ENCODE measurements at places on chromosomes 7 and 10.
A peak's percentile ranks its signal among the peaks of the same experiment; 100 is the strongest.

- DNase-seq, result no peak
Measured at GRCh38 chr7:130150587-130150986, 54.6 kb downstream of the TMEM209 start.

GRCh38 chr7:122618585-122619189, 80.2 kb downstream of the RNF133 start:
- no peak for DNase-seq

DNA sequence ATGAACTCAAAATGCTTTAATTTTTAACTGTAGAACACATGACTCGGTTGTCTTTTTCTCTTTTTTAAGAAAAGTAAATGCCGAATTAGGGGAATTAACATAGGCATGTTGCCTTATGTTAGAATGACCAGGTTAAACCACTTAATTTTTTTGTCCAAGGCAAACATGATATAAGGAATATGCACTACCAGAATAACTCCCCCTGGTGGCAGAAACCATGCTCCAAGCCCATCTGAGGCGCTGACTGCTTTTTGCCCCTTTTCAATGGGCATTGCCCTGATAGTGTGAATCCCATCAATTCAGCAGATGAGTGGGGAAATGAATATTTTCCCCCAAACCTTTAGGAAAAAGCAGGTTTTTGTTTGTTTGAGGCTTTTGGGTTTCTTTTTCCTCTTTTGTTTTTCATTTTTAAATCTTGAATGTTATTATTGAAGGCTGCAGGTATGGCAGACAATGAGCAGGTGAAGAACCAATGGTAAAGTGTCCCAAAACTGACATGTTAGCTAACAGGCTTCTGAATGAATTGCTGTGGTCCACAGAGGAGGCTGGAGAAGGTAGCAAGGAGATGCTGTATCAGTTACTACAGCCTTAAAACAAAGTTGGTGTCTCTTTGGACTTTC, 284.3 kb downstream of the SORCS3 start:
- no peak for DNase-seq

GRCh38 chr7:78983483-78983882, 470.0 kb downstream of the MAGI2 start:
- no peak for DNase-seq

- no peak for DNase-seq
Measured at GRCh38 chr10:51892965-51893658, 193.7 kb upstream of the CSTF2T start.

DNA sequence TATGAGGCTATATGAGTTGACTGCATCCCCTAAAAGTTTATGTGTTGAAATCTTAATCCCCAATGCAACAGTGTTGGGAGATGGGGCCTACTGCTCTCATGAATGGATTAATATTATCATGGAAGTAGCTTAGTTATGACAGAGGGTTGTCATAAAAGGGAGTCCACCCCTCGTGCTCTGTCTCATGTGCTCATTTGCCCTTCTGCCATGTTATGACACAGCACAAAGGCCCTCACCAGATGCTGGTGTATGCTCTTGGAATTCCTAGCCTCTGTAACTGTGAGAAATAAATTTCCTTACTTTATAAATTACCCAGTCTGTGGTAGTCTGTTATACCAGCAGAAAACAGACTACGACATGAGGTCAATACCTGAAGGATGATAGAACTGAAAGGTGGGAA, 17.6 kb upstream of the PANK1 start:
- DNase-seq, result no peak

DNA sequence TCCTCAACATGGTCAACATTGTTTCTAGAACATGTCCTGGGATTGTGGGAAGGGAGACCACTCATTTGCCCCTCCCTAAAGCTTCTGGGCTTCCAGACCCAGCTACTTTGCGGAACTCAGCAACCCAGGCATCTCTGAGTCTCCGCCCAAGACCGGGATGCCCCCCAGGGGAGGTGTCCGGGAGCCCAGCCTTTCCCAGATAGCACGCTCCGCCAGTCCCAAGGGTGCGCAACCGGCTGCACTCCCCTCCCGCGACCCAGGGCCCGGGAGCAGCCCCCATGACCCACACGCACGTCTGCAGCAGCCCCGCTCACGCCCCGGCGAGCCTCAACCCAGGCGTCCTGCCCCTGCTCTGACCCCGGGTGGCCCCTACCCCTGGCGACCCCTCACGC, at the start of gene EPO:
TSS of gene EPO (plus strand) at position 190 of the 392 bp plus-strand sequence. CDS start 513 bp downstream, outside the sequence.
- no peak for DNase-seq

DNA sequence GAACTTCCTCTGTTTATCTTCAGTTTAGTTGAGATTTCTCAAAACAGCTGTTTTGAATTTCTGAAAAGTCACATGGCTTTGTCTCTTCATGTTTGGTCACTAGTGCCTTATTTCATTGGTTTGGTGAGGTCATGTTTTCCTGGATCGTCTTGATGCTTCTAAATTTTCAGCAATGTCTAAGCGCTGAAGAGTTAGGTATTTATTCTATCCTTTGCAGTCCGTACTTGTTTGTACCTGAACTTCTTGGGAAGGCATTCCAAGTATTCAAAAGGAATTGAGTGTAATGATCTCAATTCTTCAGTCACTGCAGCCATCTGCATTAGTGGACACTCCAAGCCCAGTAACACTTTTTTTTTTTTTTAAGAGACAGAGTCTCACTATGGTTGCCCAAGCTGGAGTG, 67.7 kb downstream of the HERC4 start:
- no peak for DNase-seq

DNA sequence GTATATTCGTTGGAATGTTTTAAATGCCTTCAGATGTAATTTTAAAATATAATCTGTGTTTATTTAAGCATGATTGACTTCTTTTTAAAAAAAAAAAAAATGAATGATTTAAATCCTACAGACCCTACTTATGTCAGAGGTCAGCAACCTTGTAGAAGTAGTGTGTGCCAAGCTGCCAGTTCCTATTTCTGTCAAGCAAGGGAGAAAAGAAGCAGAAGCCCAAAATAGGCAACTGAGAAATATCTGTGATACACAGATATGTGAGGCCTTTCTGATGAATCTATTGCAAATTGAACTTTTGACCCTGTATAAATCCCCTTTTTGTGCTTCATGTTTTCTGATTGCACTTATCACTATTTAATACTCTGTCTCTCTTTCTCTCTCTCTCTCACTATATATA, 199.5 kb downstream of the LRRN3 start:
- no peak for DNase-seq

DNA sequence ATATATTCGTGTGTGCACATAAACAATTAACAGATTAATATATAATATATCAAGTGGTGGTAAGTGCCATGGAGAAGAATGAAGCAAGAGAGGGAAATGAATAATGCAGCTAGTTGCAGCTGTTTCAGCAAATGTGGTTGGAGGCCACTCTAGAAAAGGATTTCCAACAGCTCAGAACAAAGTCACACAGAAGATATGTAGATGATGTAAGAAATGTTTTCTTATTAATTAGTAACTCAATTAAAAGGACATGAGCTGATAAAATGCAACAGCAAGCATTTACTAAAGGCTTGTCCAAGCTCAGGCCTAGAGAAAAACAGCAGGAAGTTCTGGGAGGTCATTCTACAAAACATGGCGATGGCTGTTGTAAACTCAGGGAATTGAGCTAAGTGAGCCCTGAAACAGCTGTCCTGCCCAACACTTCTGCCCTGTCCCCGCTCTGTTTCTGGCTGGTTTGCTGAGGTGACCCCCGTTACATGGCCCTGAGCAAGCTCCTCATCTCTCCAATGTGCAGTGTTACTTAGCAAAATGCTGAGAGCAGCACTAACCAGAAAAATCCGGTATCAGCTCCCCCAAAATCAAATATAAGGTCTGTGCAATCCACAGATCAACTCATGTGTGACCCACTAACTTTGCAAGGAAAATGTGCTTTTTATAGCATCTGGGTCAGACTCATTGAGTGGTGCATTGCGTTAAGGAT, 23.4 kb upstream of the C10orf67 start:
- DNase-seq, result no peak

DNA sequence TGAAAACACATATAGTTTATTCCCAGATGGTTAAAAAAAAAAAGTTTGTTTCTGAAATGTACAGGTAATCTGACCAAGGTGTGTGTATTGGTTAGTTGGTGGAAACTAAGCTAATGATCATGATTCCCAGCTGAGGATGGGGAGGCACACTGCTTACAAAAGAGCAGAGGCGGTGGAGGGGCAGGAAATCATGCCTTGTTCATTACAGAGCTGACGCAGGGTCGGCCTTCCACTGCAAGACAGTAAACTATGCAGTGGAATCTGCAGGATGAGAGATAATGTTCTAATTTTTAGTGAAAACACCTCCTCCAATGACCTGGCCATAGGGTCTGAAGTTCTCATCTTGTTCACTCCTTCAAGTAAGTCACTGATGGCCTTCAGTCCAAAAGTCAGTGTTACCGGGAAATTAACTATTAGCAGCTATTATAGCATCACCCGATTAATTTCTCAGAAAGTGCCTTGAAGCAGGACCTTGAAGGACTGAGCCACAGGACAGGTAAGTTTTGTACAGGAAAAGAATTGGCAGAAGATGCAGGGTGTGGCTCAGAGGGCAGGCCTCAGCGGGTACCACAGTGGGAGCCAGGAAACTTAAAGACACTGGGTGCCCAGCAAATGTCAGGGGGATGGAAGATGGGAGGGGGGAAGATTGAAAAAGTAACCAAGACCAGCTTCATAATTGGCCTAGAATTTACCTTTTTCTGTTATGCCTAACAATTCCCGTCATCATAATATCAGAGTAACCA, 36.0 kb downstream of the MYOF start:
- DNase-seq, result no peak

GRCh38 chr10:75959912-75960311, 528.5 kb downstream of the LRMDA start:
- no peak for DNase-seq

DNA sequence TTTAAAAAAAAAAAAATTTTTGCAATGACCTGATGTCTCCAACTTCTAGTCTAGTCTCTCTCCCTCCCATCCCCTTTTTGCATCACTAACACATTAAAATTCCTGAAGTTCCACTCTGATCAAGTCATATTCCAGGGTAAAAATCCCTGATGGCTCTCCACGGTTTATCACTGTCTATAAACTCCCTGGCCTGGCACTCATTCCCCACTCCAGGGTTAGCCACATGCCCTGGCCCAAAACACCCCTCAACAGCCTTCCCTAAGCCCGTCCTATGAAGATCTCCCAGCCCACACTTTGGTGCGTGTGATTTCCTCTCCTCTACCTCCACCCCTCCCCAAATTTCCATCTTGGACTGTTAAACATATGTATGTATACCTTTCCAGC, 125.4 kb downstream of the JAZF1 start:
- DNase-seq, result no peak

- no peak for DNase-seq
Measured at GRCh38 chr7:79506481-79506880, 53.0 kb upstream of the MAGI2 start.

DNA sequence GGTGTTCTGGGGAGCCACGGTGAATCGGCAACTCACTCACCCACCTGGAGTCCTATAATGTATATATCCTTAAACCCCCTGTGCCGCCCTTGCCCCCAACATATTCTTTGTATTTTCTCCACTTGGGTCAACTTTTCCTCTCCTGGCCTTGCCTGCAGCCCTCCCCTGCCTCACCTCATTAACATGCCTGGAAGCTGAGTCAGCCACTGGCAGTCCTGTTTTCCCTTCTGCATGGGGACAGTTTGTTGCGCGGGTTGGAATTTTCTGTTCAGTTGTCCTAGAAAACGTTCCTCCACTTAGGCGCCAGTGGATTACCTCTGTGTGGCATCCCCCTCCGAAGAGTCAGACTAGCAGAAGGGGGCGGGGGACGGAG, 97.4 kb downstream of the C10orf105 start:
- DNase-seq, result no peak

DNA sequence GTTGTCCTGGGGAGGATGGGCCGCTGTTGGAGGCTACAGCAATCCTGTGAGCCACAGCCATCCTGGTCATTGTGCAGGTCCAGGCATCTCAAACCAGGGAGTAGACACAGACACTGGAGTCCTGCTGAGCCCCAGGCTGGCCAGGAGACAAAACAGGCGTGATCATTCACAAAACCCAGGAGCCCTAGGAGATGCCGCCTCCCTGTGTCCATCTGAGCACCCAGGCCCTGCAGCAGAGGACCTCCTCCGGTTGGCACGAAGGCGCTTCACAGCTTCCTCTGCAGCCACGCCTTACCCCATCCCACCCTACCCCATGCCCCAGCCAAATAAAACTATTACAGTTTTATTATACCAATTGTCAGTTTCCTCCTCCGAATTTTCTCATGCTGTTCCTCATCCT, 183.6 kb downstream of the PLXNA4 start:
- DNase-seq, result no peak

DNA sequence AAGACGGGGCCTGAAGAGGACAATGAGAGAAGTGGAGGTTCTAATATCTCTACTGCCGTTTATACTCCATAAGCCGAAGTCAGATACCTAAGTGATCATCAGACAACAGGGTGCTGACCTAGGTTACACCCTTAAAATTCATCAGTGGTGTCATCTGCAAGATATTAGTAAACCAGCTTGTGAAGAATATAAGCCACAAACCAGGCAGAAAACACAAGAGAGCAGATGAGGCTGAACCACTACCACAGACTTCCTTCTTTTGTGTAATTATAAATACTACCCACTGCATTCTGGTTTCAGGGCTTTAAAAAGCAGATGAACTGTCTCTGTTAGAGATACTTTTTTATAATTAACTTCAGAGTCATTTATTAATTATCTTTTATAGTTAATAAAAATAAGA, 69.0 kb upstream of the LRRC17 start:
- DNase-seq, result no peak

DNA sequence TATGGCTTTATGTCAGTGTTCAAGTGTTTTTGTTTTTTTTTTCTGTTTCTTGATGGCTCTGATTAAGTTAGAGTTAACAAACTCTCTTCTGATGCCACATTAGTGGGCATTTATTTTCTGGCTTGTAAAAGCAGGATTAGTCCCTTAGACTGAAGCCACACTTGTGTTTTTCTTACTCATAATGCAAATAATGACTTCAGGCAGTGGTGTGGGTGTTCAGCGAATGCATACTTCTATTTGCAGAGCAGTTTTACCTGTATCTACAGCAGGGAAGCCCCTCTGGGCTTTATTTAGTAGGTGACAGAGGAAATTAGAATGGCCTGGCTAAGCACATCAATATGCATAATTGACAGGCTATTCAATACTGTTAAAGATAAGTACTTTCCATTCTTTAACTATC, 79.9 kb downstream of the CNNM2 start:
- DNase-seq, result no peak

DNA sequence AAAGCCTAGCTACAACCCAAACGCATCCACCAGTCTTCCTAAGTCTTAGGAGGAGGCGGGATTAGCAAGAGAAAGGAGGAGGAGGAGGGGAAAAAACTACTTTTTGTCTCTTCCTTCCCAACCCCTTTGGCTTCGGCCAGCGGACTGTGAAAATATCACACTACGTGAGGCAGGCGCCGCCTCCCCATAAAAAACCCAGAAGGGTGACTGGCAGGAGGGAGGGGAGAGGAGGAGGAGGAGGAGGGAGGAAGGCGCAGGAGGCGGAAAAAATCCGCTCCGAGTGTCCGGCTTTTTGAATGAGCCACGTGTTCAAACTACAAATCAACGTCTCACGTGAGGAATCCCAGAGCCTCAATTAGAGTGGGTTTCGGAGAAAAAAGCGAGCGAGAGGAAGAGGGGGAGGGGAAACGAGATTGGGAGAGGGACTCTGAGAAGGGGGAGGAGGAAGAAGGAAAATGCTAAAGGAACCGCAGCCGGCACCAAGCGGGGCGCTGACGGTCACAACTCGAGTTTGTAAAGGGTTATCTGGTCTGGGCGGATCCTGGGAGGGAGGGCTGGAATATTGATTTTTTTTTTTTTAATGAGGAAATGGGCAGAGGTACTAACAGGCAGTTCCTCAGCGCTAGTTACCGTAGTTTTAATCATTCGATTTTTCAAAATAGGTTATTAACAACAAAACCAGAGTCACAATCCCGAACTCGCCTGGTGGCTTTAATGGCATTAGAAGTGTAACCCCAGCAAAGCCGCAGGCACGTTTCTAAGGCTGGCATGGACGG, at the start of gene IGF2BP3:
TSS of gene IGF2BP3 (minus strand) at position 162 of the 776 bp plus-strand sequence. CDS start 381 bp downstream, outside the sequence.
- peak; percentile 71 for DNase-seq

Data from NCI-H2171 (cell line).